T-helper 2 cell (primary cell): ENCODE measurements at places on chromosomes 11 and 22.

- no peak for DNase-seq
Measured at GRCh38 chr11:84588131-84588829, 1038.9 kb downstream of the DLG2 start.

DNA sequence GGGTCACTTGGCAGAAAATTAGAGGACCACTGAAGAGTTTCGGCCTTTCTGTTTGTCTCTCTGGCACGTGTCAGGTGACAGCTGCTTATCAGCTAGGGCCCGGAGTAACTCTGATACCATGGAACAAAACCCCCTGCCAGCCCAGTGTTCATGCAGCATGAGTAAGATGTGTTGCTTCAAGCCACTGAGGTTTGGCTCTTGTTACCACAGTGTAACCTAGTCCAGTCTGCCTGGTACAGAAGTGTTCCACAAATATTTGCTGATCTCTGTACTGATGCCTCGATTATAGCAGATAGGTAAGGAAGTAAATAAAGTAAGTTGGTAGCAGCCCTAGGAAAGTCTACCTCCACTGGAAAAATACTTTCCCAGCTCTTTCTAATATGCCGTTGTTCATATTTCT, 20.5 kb upstream of the ETS1 start:
- no peak for DNase-seq

DNA sequence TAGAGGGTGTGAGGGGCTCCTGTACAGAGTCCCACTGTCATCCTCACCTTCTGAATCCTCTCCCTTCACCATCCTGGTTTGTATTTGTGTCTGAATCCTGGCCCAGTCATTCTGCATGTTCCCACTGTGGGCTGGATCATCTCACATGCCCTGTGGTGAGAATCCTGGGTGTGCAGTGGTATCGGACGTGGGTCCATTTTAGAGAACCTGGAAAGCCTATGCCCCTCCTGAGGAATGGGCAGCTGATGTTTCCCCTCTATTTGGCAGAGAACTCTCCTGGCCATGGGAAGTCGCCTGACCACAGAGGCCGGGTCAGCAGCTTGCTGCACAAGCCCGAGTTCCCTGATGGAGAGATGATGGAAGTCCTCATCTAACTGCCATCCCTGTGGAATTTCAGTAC, 102.3 kb downstream of the AMOTL1 start:
- DNase-seq: no peak

DNA sequence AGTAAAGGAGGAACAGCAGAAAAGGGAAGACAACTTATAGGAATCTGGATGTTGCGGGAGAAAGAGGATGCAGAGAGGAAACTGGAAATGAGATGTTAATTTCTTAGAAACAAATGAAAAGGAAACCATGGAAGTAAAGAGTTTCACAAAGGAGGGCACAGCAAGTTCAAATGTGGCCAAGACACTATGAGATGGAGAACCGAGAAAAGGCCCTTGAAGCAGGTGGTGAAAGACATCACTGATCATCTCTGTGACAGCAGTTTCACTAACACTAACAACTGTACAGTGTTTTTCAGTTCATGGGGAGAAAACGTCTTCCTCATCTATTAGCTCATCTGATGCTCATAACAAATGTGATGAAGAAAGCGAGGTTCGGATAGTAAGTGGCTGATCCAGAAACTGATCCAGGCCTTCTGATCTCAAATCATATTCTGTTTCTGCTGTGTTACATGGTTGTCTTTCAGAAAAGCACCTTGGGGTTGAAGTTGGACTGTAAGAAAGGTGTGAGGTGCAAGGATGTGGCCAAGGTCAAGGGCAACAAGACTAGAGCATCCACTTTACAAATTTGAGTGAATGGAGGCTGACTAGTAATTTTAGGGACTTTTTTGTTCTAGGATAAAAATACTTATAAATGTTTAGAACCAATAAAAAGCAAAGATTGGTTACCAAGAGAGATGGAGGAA, 492.1 kb upstream of the CADM1 start:
- no peak for DNase-seq

GRCh38 chr11:104830080-104830479, 68.2 kb downstream of the CASP12 start:
- DNase-seq: no peak
